Fibroblast of mammary gland (primary cell): ENCODE measurements at places on chromosomes 6 and 20.
A peak's percentile ranks its signal among the peaks of the same experiment; 100 is the strongest.

GRCh38 chr20:43284486-43284885 lies 94.8 kb upstream of the PTPRT start:
- DNase-seq, result no peak

- DNase-seq, result no peak
Observed at GRCh38 chr6:1868561-1869261, 259.0 kb downstream of the FOXC1 start.

GRCh38 chr20:51116765-51117686 lies 94.1 kb upstream of the KCNG1 start:
- DNase-seq, result peak; percentile 53

- peak; percentile 99 for DNase-seq
Observed at GRCh38 chr20:38270869-38271605, 10.5 kb upstream of the KIAA1755 start.

DNA sequence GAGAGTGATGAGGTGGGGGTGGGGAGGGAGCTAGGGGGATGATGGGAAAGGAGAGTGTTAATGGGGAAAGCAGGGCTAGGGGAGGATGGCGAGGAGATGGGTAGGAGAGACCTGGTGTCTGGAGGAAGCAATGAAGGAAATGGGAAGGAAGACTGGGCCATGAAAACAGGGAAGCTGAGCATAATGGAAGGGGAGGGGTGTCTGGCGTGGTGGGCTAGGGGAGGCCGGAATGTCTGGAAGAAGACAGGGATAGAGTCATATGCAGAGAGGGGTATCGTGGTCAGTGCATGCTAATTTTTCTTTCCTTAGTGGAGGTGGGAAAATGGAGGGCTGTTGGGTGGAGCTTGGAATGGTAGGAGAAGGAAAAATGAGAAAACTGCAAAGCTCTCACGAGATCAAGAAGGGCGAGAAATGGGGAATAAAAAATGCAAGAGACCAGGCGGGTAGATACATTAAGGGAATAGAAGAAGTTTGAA lies 423 bp downstream of the KLHDC3 start:
- peak; percentile 45 for DNase-seq

DNA sequence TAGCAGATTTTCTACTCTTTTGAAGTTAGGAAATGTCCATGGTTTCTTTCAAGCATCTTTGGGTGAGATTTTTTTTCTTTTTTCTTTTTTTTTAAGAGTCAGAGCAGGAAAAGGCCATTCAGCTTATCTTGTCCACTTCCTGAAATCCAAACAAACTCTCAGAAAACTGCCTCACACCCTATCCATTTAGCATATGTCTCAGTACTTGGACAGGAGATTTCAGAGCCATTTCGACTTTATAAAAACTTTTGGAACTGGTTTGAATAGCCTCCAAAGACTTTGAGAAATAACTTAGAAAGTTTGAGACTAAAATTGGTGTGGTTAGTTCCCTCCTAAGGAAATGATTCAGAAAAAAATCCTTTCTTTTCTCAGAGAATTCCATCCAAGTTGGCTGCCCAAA lies 125.1 kb downstream of the MYLK4 start:
- no peak for DNase-seq

DNA sequence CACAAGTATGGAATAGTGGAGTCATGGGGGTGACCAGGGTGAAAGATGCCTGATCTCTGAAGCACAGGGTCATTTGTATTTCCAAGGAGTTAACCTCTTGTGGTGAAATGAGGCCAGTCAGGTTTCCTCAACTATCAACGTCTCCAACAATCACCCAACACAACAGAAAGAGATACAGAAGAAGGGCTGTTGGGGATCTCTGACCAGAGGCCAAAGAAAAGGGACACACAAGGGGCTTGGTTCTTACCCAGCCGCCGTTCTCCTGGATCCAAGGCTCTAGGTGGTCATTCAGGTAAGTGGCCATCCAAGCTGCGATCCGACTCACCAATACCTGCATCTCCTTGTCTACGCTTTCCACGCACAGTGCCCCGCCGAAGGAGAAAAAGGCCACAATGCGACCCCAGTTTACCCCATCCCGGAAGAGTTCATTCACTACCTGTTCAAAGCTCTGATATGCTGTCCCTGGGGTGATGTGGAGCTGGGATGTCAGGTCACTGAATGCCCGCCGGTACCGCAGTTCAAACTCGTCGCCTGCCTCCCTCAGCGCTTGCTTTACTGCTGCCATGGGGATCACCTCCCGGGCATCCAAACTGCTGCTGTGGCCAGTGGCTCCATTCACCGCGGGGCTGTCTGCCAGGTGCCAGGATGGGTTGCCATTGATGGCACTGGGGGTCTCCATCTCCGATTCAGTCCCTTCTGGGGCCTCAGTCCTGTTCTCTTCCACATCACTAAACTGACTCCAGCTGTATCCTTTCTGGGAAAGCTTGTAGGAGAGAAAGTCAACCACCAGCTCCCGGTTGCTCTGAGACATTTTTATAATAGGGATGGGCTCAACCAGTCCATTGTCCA lies 1.0 kb downstream of the BCL2L1 start:
- DNase-seq, result no peak

DNA sequence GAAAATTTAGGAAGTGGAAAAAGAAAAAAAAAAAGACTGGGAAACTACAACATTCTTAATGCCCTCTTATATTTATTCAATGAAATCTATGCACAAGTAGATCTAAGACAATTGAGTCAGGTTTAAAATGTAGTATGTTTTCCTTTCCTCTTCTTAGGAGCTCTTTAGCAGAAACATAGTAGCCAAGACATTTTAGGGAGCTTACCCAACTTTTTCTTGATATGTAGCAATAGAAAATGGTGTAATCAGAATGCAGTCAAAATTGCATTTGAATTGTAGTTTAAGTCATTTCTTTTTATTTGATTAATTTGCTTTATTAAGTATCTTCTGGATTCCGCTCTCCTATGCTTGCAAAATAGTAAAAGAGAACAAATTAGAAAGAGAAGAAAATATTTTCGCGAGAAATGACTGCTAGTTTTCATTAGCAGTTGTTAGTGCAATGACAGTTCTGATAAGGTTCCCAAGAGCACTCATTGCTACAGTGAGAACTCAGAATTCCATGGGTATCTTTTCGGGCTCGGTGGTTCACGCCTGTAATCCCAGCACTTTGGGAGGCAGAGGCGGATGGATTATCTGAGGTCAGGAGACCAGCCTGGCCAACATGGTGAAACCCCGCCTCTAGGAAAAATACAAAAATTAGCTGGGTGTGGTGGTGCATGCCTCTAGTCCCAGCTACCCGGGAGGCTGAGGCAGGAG lies 52.2 kb downstream of the JARID2 start:
- DNase-seq, result peak; percentile 55

DNA sequence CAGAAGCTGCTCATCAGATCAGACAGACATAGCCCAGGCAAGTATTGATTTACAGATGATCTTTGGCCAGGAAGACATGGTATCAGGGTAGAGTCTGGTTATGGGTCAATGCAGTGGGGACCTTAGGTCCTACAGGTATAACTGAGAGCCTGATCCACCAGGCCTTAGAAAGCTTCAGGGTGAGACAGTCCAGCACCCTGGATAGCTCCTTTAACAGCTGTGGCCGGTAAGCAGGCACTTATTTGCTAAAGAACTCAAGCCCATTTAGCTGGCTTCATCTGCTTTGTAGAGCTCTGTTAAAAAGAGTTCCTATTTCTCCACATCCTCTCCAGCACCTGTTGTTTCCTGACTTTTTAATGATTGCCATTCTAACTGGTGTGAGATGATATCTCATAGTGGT lies 39.6 kb downstream of the ESR1 start:
- peak; percentile 53 for DNase-seq

- DNase-seq, result peak; percentile 66
Observed at GRCh38 chr6:152696522-152696921, 1.2 kb upstream of the MYCT1 start.

DNA sequence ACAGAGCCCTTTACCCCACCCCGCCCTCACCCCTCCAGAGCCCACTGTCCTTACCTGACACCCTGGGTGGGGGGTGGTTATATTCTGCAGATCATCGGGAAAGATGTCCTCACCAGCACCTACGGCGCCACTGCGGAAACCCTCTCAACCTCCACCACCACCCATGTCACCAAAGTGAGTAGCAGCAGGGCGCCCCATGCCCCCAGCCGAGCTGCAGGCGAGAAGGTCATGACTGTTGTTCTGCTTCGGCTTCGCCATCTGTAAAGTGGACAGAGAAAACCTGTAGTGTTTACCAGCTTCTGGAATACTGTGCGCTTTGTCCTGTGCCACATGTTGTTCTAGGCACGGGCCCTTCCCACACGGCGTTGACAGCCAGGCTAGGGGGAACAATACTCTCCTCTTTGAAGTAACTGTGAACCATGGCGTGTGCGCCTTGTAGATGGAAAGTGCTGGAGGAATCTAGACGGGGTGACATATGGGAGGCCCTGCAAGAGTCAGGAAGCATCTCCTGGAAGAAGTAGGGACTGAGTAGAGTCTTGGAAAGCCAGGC lies 16.5 kb upstream of the AAR2 start:
- DNase-seq, result no peak

DNA sequence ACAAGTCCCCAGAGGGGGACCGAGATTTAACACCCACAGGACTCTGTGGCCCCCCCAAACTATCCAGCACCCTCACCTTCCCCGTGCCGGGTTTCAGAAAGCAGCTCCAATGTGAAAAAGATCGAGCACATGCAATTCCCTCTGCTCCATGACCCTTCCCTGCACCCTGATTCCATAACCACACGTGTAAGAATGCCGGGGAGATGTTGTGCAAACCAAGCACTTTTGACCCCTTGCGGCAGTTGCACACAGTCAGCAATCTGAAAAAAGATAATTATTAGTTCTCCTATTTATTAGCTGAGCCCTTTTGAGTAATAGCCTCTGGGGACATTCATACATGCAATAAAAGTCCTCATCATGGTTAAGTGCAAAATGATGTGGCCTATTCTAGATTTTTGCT lies 13.0 kb downstream of the FOXQ1 start:
- DNase-seq, result peak; percentile 52

- DNase-seq, result no peak
Observed at GRCh38 chr6:41656002-41656691, 17.9 kb downstream of the MDFI start.

DNA sequence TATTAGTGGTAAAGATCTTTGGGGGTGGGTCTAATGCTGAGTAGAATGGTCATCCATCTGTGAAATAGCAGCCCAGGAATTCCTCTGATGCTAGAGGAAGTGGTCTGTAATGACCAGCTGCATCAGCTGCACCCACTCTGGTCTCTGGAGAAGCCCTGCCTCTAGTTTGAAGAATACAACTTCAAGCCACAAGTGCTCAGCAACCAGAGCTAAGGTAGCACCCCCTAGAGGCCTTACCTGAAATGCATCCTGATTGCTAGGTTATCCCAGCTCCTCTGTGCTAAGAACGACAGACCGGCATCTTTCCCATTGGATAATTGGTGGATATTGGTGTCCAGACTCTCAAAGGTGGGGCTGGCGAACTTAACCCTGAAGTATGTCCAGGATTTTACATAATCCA lies 58.2 kb downstream of the DNAH8 start:
- peak; percentile 7 for DNase-seq

- DNase-seq, result no peak
Observed at GRCh38 chr6:10000551-10000950, 414.3 kb downstream of the TFAP2A start.

DNA sequence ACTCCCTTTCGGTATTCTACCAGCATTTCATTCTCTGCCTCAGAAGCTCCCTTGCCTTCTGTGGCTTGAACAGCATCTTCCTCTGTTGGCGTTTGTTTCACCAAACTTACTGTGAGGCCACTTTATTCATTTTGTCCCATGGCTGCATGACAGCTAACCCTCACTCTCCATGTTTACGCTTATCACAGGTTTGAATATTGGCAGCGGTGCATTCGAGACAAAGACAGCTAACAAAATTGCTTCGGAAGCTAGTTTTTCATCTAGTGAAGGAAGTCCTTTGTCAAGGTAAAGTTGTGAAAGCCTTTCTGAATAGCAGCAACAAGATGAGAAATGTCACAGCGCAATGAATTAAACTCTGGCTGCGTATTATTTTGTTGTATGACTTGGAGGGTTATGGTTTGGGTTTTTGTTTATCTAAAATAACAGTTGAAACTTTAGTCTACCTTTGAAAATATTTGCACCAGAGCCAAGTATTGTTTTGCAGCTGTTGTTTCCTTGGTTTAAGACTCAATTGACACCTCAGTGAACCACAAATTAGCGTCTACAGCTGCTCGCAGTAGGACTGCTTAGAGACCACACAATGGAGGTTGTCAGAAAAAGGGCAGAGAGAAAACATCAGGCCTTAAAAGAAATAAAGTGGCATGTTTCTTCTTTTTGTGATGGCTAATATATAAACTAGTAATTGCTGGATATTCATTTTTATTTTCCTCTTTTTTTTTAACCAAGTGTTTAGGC lies 70.4 kb upstream of the XRN2 start:
- no peak for DNase-seq
